ENCODE measurements at places on chromosomes 2 and 18. TPM values are rescaled to one million over a fixed set of nuclear protein-coding genes. Genes with fewer than 3 reads are reported as not detected.

C2orf66 gene
- total RNA-seq, result 0.48 TPM

- DNase-seq, result no peak
Measured at GRCh38 chr18:14974576-14974975, 226.6 kb downstream of the ANKRD30B start.

GALNT14 gene
- total RNA-seq, result 5.1 TPM

- no peak for DNase-seq
Measured at GRCh38 chr2:37713258-37713700, 41.8 kb upstream of the CDC42EP3 start.

- no peak for DNase-seq
Measured at GRCh38 chr2:209907746-209908145, 94.7 kb upstream of the RPE start.

TEX44 gene
- total RNA-seq, result 0.48 TPM

Measured in umbilical cord (tissue), 2 donors.